ENCODE measurements at places on chromosomes 2 and 18.

DNA sequence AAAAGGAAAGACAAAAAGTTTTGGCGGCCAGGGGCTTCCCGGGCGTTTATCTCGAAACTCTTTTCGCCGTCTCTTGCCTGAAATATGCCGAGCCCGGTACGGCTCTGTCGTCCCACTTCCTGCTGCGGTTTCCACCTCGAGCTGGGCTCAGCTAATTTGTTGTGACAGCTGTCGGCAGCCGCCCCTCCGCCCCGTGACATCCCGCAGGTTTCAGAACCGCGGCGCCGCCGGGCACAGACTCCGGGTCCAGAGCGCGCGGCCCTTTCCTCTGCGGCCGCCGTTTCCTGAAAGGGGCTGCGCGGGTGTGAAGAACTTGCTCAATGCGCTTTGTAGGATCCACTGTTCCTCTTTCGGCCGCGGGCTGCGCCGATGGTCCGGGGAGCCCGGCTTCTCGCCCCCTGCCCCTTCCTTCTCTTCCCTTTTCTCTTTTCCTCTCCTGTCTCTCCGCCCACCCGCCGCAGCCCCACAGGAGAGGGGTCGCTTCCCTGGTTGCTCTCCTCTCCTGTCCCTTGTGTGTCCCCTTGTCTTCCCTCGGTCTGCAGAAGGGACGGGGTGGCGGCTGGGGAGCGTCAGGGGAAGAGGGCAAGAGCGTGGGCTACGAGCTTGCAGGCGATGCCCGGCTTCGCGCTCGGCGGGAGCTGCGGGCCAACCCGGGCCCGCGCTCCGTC is 648 bp downstream of the ARID5A start:
- DNase-seq, result no peak

- no peak for DNase-seq
Observed at GRCh38 chr2:172712251-172712650, 23.4 kb upstream of the RAPGEF4 start.

- DNase-seq, result no peak
Observed at GRCh38 chr18:76265497-76266235, 229.4 kb downstream of the ZNF516 start.

DNA sequence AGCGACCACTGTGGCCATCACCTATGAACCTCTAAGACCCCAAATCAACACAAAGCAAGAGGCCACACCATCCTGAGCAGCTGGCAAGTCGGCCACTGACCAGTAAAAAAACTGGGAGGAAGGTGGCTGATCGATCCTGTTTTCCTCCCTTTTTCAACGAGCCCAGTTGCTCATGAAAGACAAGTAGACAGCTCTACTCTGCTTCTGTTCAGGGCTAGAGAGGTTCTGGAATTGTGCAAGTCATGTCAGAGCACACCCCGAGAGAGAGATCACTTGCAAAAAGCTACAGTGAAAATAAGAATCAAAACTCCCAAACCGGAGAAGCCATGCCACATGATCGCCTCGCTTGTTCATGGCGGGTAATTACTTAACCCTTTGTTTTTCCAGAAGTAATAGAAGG is 34.6 kb downstream of the ZNF516 start:
- DNase-seq, result no peak

GRCh38 chr2:206481056-206481455 is 37.7 kb downstream of the ADAM23 start:
- DNase-seq, result no peak

GRCh38 chr2:44965684-44966083 is 24.2 kb downstream of the SIX3 start:
- no peak for DNase-seq

GRCh38 chr2:155169317-155169716 is 470.8 kb downstream of the KCNJ3 start:
- DNase-seq, result no peak

DNA sequence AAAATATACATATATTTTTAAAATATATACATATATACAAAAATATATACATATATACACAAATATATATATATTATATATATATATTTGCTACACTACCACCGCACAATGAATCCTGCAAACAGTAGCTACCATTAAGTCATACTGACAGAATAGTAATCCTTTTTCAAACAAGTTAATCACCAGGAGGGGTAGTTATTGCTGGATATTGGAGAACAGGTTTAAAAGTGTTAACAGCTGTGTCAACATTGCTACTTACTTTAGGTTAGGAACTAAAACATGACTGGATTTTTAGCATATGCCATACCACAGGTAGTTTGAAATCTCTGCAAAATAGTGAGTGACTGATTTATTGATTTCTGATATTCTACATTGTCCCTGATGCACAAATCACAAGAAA is 529.1 kb upstream of the CDH7 start:
- no peak for DNase-seq

DNA sequence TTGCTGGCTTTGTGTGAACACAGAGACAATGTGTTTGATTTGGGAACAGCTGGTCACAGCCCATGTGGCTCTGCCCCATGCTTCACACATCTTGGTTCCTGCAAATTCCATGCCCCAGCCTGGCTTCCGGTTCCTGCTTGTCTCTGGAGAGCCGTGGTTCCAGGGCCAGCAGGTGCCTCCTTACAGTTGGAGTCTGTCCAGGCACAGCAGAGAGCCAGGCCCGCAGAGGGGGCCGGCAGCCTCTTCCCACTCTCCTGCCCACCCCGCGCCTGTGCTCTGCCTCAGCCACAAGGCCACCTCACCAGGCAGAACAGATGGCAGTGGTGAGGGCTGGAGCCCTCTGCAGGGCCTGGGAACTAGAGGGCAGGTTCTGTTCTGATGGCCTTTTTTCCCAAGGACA is 81.5 kb downstream of the LDLRAD4 start:
- no peak for DNase-seq

DNA sequence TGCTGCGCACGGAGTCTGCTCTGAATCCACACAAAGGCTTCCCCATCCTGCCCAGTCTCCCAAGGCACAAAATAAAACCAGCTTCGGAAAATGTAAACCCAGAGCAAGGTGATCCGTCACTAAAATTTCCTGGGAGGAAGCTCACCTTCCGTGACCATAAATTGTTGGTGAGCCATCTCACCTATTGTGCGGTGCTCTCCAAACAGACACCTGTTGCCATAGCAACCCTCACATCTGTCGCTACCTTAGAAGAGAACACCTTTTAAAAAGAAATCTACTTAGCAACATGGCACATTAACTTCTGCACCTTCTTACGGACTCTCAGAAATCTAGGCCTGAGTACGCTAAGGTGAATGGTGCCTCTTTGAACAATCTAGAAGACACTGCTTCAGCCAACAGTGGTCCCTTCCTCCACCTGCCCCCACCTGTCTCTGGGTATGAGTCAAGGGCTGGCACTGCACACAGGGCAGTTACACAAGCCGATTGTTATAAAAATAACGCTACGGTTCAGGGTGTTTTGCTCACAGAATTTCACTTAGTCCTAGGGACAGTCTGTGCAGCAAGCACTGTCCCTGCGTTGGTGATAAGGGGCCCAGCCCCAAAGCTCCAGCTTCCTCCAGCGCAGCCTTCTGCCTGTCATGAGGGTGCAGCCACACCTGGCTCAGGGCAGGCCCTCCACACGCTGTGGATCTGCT is 114.9 kb upstream of the ID2 start:
- DNase-seq, result peak; percentile 39

GRCh38 chr2:172972005-172972619 is 103.5 kb upstream of the MAP3K20 start:
- DNase-seq, result no peak

DNA sequence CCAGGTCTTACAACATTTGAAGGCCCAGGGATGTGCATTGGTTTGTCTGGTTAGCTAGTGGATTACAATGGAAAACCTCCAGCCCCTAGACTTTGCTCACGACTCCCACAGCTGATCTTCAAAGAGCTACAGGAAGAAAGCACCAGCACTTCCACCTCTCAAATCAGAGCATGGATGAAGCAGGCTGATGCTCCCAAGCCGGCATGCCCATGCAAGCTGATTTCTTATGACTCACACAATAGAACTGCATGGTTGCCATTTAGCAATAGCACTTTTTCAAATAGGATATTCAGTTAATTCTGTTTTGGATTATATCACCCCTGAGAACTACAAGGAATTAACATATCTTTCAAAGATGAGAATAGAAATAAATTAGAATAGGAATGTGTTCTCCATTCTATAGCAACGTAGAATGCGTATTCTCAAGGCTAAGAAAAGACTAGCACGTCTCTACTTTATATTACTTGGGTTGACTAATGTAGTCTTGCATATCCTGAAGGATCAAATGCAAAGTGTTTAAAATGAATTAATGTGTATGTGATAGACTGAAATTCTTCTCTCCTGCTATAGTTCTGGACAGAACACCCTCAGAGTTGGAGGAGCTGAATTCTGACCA is 292.4 kb downstream of the TRIB2 start:
- DNase-seq, result no peak

DNA sequence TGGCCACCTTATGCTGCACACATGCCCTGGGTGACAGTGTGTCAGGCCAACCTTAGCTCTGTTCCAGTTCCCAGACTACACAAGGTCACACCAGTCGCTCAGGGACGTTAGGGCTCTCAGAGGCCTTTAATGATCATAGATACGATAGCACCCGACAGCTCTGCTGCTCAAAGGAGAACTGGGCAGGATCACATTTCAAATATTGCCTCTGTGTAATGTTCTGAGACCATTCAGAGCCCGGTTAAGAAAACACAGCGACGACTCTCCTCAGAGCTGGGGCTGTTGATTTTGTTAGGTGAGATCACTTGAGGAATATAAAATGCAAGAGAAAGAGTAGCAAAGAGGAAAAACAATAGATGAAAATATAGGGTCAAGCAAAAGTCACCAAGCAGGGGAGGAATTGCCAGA is 166.6 kb upstream of the TANK start:
- DNase-seq, result peak; percentile 10

- no peak for DNase-seq
Observed at GRCh38 chr2:120435671-120436459, 89.9 kb downstream of the INHBB start.

- DNase-seq, result no peak
Observed at GRCh38 chr2:75609937-75610508, 36.6 kb upstream of the MRPL19 start.

DNA sequence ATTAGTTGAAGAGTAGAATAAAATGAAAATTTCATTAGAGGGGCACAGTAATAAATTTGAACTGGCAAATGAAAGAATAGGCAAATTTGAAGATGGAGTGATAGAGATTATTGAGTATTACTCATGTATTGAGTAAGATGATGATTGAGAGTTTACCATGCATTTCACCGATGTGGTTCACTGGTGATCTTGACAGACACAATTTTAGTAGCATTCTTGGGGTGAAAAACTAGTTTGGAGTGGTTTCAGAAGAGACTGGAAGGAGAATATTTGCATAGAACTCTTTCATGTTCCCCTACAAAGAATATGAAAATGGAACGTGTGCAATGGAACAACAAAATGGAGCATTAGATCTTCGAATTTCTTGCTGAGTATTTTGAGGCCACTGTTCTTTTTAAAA is 121.4 kb downstream of the ASXL3 start:
- DNase-seq, result no peak

DNA sequence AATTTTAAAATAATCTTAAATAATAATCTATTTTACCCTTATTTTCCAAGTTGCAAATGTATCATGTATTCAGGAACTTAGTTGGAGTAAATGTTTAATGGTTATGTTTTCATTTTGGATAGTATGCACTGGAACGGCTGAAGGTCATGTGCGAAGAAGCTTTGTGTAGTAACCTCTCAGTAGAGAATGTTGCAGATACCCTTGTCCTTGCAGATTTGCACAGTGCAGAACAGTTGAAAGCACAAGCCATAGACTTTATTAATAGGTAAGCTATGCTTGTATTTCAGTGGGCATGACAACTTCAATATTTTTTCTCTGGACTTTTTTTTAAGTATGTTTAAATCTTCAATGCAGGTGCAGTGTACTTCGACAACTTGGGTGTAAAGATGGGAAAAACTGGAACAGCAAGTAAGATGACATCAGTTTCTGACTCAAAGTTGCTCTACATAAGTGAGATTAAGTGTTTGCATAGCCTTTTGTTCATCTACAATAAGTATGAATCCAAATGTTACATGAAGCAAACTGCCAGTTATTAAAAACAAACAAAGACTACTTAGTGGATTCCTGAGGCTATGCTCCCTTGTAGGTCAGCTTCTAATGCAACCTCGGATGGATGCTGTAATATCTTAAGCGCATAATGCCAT is 63.1 kb downstream of the SPOPL start:
- no peak for DNase-seq

GRCh38 chr2:104836265-104836664 is 17.6 kb upstream of the POU3F3 start:
- no peak for DNase-seq

DNA sequence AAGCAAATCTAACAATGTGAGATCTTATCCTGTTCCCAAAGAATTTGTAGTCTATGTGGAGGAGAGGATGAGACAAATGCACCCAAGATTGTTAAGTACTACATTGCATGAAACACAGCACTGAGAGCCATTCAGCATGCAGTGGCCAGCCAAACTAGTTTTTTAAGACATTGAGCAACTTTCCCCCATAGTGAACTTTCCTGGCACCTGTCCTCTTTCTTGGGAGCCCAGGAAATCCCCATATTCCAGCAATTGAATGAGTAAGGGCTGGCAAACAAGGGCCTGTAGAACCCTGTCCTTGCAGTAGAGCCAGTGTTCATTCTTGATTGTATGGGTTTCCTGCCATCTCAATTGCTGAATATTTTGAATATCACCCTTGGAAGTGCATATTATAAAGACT is 58.8 kb upstream of the FIGN start:
- DNase-seq, result no peak

- DNase-seq, result no peak
Observed at GRCh38 chr2:182937870-182938269, 71.4 kb upstream of the FRZB start.

DNA sequence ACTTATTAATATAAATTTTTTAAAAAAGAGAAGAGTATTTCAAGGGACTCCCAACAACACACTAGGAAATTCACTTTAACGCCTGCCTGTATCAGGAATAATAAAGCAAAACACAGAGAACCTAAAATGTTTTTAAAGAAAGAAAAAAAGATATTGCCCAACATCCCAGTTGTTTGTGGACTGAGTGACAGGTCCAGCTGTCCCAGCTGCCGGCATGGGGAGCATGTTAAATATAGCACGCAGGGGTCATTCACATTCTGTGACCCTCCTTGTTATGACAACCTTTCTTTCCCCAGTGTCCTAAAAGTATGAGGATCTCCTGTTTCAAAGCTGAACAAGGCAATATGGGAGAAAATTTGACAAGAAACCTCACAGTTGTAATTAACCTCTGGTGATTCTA is 4.4 kb downstream of the KLHL41 start:
- no peak for DNase-seq

DNA sequence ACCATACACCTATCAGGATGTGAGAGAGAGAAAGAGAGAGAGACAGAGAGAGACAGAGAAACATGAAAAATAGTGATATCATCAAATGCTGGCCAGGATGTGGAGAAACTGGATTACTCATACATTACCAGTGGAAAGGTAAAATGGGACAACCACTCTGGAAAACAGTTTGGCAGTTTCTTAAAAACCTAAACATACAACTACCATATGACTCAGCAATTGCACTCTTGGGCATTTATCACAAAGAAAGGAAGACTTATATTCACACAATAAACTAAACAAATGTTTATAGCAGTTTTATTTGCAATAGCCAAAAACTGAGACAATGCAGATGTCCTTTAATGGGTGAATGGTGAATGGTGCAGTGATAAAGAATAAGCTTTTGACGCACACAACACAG is 29.1 kb downstream of the SLC4A3 start:
- DNase-seq, result no peak

Measured in NCI-H2107 (cell line).